Stimulated activated CD4-positive, alpha-beta T cell treated with anti-CD3 and anti-CD28 coated beads, Interleukin-15, amount 100 ng/mL, for 48 hours (primary cell): ENCODE measurements at places on chromosomes 7 and 10.

GRCh38 chr10:84176836-84177474 is 3.4 kb downstream of the GPR15LG start:
- no peak for DNase-seq

GRCh38 chr7:151150388-151150787 is 17.1 kb downstream of the GBX1 start:
- DNase-seq = no peak

DNA sequence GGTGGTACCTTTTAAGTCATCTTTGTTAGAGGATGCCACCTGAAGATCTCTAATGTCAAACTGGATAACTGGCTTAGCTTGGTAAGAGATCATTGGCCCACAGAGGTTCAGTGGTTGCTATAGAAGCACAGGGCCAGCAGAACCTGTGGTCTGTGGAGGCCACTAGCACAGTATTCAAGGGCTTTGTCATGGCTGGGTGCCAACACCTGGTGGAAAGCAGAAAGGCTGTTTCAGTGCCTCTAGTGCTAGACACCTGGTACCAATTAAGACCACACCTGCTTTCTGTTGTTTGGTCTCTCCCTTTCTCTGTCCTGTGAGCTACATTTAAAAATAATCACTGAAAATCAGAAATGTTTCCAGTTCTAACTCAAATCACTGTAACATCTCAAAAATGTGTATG is 10.0 kb upstream of the PCGF5 start:
- no peak for DNase-seq

DNA sequence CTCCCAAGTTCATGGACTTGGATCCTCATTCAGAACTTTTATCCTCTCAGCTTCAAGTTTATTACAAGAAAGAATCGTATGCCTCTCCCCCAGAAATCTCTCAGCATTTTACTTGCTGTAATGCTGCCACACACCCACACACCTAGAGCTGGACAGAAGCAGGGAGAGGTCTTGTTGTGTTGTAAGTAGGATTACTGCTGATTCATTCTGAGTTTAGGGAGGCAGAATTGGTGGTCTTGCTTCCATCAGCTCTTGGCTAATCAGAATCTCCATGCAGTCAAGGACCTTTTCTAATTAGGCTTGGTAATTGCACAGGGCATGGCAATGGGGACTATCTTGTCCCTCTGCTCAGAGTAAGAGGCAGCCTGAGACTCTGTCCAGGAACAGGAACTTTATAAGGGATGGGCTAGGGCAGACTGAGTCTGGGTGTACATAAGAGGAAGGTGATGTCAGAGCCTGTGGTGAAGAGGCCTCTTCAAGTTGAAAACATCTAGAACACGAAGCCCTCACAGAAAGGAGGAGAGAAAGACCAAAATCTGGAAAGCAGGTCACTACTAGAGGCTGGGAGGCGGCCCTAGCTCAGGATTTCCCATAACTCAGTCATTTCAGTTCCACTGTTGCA is 7.0 kb upstream of the PTPRE start:
- no peak for DNase-seq

- no peak for DNase-seq
These were observed 453.5 kb upstream of the SEMA3A start for GRCh38 chr7:84647797-84648757.

- DNase-seq = no peak
These were observed 4.3 kb downstream of the CLIP2 start for GRCh38 chr7:74293577-74293908.

- no peak for DNase-seq
These were observed 733 bp downstream of the PRKCQ start for GRCh38 chr10:6579183-6579903.

DNA sequence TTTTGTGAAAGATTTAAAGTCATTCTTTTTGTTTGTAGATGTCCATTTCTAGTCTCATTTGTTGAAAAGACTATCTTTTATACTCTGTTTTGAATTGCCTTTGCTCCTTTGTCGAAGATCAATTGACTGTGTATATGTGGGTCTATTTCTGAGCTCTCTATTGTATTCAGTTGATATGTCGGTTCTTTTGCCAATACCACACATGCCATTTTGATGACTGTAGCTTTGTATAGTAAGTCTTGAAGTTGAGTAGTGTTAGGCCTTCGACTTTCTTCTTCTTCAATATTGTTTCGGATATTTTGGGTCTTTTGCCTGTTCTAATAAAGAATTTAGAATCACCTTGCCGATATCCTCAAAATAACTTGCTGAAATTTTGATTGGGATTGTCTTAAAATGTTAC is 104.5 kb downstream of the CCSER2 start:
- DNase-seq = no peak

- no peak for DNase-seq
These were observed 104.6 kb downstream of the WDR37 start for GRCh38 chr10:1160561-1161314.

- no peak for DNase-seq
These were observed 18.3 kb upstream of the PPIF start for GRCh38 chr10:79328737-79329504.

DNA sequence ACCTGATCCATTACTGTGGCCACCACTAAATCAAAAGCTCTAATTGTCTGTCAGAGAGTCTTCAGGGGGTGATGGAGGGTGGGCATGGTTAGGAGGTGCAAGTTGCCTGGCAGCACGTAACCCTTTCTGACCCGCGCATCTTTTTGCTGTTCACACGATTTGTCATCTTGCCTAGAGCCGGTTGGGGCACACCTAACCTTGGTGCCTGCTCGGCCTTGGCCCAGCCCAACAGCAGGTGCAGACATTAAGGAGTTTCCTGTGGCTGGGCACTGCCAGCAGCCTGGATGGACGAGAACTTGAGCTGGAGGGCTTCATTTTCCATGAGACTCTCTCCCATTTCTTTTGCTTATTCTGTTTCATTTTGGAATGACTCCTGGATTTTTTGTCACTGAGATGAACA is 41.0 kb upstream of the PTF1A start:
- DNase-seq = no peak

DNA sequence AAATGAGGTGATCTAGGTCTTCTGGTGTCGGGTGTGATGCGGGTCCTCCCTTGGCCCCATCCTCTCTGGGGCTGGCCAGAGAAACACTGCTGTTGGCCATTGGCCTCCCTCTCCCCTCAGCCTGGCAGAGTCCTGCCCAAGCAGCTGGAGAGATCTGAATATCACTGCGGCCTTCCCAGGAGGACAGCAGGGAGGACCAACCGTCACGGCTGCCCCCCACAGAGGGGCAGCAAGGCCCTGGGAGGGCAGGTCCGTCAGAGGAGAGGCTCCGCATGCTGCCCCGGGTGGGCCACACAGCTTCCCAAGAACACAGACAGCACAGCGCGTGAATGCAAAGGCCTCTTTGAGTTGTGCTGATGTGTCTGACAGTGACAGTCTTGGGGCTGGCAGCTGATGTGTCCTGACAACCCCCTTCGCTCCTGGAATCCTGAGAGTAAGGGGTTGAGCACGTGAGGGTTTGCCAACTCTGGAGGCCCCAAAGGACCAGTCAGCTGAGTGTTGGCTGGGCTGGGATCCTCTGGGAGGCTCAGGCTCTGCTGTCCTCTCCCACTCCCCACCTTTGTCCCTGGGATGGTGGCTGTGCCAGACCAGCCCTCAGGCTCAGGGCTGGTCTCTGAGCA is 132.5 kb upstream of the UNC5B start:
- no peak for DNase-seq

GRCh38 chr10:12869427-12869826 is 132.1 kb downstream of the CCDC3 start:
- DNase-seq = no peak

- DNase-seq = no peak
These were observed 494.0 kb downstream of the TNS3 start for GRCh38 chr7:47087866-47088265.

GRCh38 chr10:110311357-110311949 is 6.7 kb upstream of the SMNDC1 start:
- DNase-seq = no peak
